Omental fat pad (tissue), 4 donors: ENCODE measurements at places on chromosomes 13 and 19.
A peak's percentile ranks its signal among the peaks of the same experiment; 100 is the strongest.

GRCh38 chr13:106156468-106156867, 379.0 kb downstream of the EFNB2 start:
- DNase-seq, result no peak

GRCh38 chr13:100230769-100231149, 141.9 kb downstream of the PCCA start:
- no peak for DNase-seq

GRCh38 chr19:6779206-6779605, 6.7 kb downstream of the VAV1 start:
- DNase-seq, result no peak

DNA sequence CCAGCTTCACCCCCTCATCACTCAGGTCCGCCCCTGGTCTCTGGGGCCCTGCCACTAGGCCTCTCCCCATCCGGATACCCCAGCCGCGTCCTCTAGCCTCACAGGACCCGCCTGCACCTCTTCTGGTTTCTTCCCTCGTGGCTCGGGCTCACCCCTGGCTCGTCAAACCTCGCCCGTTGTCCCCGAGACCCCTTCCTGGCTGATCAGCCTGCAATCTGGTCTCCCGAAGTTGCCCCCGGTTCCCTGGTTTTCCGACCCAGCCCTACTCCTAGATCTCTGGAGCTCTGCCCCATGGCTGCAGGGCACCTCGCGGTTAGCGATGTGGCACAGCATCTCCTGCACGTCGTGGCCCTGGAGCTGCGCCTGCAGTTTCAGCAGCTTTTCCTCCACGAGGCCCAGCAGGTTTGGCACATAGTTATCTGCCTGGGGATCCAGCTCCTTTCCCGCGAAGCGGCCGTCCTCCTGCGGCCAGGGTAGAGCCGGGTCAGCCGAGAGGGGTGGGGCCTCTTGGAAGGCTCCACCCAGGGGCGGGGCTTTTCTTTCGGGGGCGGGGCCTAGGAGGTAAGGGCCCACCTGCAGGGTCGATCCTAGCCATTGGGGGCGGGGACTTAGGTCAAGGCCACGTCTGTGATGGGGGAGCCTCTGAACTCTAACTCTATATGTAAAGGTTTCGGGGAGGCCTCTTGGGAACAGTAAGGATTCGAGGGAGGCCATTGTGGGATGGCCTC, 2.4 kb upstream of the RGL3 start:
- DNase-seq, result no peak

DNA sequence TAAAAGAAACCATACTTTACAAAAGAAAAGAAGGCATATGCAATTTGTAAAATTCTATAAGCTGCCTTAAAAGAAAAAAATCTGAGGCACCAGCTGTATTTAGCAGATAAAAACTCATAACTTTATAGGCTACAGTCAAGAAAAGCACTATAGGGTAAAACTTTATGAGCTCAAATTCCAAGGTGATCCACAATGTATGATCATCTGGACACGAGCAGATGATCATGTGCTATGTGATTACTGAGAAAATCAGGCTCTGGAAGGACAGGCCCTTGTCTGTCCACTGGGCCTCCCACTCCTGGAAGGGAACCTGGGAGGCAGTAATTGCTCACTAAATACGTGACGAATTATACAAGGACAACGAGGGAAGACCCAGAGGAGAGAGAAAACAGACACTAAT, 7.3 kb downstream of the GRTP1 start:
- DNase-seq, result no peak

DNA sequence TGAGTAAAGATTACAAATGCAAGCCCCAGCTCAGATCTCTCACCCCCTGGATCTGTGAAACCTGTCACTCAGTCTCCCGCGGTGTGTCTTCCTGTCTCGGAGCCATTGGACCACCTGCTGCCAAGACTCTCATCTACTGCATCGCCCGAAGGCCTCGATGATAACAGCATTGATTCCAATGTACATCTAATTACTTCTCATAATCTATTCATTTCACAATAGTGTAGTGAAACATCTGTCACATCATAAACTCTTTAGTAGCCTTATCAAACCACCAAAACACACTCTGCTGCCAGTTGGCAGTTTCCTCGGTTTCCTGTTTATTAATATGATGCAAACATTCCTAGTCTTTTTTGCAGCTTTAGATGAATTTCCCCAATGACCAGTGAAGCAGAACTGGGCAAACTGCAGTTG, 220.3 kb downstream of the POU4F1 start:
- DNase-seq, result no peak

DNA sequence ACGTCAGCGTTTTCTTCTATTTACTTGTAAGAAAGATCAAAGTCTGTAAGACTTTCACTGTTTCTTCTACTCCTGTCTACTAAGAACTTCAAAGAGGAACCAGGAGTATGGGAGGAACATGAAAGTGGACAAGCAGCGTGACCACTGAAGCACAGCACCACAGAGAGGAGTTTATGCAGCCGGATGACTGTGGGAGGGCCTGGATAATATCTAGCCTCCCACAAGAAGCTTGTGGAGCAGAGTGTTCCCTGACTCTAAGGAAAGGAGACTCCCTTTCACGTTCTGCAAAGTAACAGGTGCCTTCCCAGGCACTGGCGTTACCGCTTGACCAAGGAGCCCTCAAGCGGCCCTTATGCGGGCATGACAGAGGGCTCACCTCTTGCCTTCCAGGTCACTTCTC, 83.6 kb upstream of the PDCD5 start:
- no peak for DNase-seq

DNA sequence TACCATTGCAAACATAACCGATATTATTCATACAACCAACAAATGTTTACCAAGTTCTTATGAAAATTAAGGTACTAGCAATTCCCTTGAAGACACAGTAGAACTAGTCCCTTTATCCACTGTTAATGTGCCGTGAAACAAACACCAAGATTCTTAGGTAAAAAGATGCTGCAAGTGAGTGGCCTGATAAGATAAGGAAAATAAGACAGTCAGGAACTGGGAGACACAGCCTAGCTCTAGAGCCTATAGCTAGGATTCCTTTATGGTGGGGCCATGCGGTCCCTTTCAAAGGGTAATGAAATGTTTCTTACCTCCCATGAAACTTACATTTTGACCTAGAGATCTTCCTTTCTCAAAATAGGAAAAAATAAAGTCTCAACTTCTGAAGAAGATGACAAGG, 658.4 kb upstream of the MIR17HG start:
- DNase-seq, result no peak

- no peak for DNase-seq
Observed at GRCh38 chr19:14004619-14005348, 1.3 kb downstream of the RFX1 start.

- no peak for DNase-seq
Observed at GRCh38 chr19:35710784-35711723, 6.7 kb downstream of the ZBTB32 start.

DNA sequence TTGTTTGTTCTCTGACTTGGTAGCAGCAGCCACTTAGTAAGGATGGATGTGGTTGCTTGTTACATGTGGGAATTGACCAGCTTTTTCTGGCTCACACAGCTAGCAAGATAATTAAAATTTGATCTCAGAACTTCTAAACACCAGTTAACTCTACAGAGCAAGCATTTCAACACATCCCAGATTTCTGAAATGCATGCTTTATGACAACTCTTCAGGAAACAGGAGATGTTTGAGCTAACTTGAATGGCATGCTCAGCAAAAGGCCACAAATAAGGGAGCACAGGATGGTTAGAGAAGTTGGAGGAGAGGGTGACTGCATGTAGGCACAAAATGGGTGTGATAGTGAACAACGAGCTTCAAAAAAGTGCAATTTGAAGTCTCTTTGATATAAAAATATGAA, 167.1 kb upstream of the SPRY2 start:
- DNase-seq, result no peak

DNA sequence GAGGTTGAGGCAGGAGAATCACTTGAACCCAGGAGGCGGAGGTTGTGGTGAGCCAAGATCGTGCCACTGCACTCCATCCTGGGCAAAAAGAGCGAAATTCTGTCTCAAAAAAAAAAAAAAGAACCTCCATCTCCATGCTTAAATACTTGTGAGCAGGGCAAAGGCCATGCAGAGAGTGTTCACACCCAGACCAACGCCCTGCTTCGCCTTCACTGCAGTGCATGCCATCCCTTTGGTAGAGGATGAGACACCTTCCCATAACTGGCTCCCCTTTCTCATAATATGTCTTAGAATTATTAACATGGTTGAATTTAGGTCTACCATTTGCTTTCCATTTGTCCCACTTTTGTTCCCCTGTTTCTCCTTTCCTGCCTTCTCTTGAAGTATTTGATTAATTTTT, 15.4 kb downstream of the BBC3 start:
- DNase-seq, result no peak

- DNase-seq, result peak; percentile 61
Observed at GRCh38 chr13:31982540-31982939, 49.0 kb upstream of the FRY start.

GRCh38 chr19:45258862-45259261, 7.8 kb downstream of the MARK4 start:
- no peak for DNase-seq

DNA sequence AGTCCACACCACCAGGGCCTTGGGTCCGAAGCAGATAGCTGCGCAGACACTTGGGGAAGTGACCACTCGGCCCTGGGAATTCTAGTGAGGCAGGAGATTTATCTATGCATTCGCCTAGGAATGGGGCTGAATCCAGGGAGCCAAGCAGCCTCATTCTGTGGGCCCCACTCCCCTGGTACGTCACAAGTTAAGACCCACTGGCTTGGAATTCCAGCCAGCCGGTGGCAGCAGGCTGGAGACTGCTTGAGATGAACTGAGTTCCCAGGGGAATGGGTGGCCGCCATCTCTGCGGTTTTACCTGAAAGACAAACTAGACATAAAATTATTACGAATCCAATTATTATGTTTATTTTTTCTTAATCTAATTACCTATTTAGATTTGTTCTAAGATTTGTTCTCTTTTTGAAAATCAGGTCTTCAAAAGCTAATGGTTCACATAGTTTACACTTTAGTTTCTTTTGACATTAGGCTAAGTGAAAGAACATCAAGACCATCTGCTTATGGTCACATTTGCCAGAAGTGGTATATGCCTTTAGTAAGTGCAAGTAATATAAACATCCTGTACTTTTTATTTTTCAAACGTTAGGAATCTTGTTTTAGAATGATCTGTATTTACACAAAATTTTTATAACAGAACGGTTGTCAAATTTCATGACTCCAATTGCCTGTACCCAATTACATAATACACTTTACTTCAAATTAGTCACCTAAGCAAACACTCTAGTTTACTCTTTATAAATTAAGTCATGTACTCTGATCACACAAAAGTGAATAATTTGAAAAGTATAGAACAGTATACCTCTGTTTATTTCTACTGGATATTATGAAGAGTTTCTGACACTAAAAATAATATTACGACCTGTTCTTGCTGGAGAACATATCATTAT, 74.4 kb downstream of the SLITRK6 start:
- DNase-seq, result no peak

GRCh38 chr19:15860522-15860921, 37.4 kb downstream of the CYP4F2 start:
- DNase-seq, result no peak

DNA sequence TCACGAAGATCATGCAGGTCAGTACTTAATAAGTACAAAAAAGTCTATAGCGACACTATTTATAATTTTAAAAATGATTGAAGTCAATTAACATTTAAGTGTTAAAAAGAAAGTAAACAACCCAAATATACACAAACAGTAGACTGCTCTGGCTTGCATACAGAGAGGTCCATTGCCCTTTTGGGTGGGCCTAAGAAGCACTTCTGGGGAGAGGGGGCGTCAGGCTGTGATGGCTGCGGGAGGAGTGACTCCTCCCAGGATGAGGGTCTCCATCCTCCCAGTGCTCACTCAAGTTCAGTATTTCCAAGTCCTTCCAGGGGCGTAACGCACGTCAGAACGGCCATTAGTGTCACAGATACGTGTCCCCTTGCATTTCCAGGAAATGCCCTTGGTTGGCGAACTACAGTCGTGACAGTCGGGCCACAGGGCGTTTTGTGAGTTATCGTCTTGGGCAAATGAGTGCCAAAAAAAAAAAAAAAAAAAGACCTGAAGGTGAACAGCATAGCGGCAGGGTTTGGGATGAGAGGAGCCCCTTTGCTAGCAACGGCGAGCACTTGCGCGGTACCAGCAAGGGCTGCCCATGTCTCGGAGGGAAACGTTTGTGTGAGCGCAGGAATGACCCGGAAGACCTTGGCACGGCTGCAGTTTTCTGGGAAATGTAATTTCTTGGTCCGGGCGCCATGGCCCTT, at the start of gene SCGB2B2:
Gene SCGB2B2, minus strand, starts transcription at position 463 of the 689 bp plus-strand sequence. CDS start 82,596 bp downstream, outside the sequence.
- DNase-seq, result no peak

GRCh38 chr19:55116232-55116858, 1.1 kb downstream of the PPP1R12C start:
- DNase-seq, result peak; percentile 40

DNA sequence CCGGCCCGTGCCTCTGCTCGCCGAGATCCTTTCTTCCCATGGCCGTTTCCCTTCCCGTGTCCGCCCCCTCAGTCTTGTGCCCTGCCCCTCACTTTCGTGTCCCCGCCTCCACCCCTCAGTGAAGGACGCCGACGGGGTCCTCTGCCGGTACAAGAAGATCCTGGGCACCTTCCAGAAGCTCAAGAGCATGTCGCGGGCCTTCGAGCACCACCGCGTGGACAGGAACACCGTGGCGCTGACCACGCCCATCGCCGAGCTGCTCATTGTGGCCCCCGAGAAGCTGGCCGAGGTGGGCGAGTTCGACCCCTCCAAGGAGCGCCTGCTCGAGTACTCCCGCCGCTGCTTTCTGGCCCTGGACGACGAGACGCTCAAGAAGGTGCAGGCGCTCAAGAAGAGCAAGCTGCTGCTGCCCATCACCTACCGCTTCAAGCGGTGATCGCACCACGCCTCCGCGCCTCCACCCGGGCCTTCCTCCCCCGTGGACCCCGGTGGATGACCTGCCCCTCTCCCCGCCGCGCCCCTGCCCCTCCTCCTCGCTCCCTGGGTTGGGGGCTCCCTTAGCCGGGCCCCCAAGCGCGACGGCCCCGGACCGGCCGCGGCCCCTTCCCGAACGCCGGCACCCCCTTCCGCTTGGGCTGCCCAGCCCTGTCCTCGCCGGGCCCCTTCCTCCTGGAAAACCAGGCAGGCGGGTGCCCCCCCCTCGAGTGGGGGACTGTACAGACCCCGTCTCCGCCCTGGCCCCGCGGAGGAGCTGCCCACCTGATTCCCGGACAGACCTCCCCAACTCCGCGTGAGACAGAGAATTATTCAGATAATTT, 2.3 kb upstream of the U2AF2 start:
- DNase-seq, result no peak

DNA sequence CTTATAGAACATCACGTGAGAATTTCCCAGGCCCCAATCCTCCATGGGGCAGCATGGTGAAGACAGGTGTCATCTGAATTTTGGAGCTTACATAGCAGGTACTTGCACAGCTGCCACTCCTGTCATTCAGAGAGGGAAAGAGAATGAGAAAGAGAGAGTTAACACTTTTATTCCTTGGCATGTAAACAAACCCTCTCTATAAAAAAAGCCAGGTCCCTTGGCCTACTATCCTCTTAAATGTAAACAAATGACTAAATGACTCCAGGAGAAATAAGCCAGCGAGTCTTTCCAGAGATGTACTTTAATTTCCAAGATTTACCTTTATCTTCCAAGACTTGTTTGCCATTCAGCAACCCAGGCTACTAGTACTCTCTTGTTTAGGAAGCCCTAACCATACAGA, 195.3 kb upstream of the HTR2A start:
- no peak for DNase-seq
